ENCODE measurements at places on chromosomes 13 and 19.

DNA sequence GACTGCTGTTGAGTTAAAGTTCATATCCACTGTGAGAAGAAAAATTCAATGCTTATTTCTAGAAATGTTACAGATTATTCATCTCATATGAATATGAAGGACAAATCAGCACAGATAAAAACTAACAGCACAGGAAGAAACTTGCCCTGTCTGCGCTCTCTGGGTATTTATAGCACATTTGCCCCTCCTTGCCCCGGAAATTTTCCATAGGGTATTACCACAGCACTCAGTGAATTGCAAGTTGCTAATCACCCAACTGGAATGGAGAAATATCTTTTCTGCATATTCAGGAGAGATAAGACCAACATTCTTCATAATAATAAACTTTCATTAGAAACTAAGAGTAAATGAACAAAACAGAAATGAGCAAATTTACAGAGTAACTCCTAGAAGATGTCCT lies 318.0 kb upstream of the KLF12 start:
- no peak for DNase-seq

DNA sequence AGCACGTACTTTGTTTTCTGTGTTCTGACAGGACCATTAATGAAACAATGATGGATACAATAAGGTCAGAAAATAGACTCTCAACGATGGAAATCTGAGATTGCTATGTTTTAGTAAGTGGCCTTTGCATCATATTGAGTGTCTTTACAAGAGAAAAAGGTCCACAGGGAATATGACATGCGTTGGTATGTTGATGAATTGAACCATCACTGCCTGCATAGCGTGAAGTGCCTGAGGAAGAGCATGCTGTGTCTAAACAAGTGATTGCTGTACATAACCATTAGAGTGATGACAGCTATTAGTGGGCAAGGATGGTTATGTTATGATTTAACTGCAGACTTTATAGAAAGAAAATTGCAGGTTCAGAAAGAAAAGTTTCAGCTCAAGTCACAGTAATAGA lies 623.2 kb downstream of the SLITRK5 start:
- DNase-seq: no peak

DNA sequence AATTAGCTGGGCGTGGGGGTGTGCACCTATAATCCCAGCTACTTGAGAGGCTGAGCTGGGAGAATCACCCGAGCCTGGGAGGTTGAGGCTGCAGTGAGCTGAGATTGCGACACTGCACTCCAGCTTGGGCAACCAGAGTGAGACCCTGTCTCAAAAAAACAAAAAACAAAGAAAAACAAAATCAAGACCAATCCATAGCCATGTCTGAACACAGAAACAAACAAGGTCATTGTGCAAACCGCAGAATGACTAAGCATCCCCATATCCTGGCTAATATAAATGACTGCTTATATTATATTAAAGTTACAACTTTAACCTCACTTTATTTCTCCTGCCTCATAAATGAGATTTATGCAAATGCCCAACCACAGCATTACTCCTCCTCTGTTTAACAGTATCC lies 2.3 kb upstream of the LYPD3 start:
- DNase-seq: no peak

- no peak for DNase-seq
These were observed 4.9 kb downstream of the CCDC122 start for GRCh38 chr13:43874504-43875092.

GRCh38 chr13:108786456-108787200 lies 157.2 kb downstream of the MYO16 start:
- DNase-seq: no peak
